ENCODE measurements at places on chromosomes 1 and 21.

GRCh38 chr1:186620566-186621350 is 59.5 kb downstream of the PTGS2 start:
- DNase-seq, result no peak

GRCh38 chr1:111463029-111463683 is 10.6 kb upstream of the C1orf162 start:
- no peak for DNase-seq

GRCh38 chr1:4752059-4752458 is 97.7 kb downstream of the AJAP1 start:
- no peak for DNase-seq

- no peak for DNase-seq
Observed at GRCh38 chr1:940107-941014, 16.6 kb downstream of the SAMD11 start.

- DNase-seq, result no peak
Observed at GRCh38 chr1:222919478-222919865, 104.6 kb downstream of the DISP1 start.

DNA sequence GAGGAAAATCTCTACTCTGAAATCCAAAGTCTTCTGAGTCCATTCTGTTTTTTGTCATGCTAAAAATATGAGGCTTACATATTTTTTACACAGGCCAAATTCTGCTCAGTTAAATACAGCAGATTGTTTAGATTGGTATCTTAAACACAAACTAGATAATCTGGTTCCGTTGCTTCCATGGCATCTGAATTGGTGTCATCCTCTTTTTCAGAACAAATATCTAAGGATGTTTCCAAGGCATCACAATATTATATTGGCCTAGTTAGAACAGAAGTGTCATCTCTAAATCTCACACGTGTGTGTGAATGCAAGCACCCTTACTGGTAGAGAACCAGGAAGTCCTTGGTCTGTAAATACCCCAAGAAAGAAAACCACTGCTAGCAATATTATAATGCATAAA is 151.2 kb downstream of the NRIP1 start:
- no peak for DNase-seq

DNA sequence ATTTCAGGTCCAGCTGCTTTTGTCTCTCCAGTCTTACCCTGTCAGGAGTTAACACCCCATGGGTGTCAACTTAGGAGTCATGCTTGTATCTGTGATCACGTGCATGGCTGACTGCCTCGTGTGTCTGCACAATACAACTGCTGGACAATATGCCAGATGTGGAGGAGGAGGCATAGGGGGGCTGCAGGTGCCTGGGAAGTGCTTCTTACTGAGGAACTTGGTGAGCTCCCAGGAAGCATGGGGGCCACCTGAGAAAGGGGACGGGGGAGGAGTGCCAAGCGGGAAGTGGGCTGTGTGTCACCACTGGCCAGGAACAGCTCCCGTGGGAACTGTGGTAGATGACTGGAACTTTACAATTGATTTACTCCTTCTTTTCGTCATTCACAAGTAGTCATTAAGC is 9.5 kb downstream of the RHEX start:
- DNase-seq, result no peak

- DNase-seq, result no peak
Observed at GRCh38 chr1:48073798-48074530, 76.8 kb upstream of the TRABD2B start.

- no peak for DNase-seq
Observed at GRCh38 chr1:208066583-208066982, 155.7 kb upstream of the CD34 start.

DNA sequence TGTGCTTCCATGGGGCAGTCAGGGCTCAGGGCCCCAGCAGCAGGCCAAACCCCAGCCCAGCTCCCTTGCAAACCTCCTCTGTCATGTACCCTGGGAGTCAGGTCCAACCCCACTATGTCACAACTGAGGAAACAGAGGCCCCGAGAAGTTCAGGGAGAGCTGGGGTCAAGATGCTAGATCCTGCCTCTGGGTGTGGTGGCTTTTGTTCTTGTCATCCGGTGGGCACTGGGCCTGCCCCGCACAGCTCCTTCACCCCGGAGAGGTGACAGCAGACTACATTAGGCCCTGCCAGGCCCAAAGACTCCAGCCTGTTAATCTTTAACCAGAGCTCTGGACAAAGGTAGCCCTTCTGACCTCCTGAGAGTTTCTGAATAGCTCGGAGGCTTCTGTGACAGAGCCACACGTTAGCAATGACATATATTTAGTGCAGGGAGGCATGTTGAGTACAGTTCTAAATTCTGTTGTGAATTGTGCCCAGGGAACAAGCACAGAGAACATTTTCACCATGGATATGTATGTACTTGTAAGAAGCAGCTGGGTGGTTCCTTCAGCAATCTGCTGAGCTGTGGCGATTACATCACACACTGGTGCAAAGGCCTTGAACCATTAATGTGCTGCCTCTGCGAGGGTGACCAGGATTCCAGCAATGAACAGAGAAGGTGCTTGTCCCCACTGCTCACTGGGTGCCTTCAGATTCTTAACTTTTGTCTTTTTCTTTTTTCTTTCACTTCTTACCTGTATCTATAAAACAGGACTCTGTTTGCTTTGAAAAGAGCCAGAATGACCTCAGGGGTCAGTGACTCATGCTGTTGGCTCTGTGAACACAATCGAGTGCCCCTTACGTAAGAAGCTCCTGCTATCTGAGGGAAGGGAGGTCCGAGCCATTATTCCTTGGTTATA is 102.8 kb downstream of the RHOU start:
- DNase-seq, result no peak
